ENCODE measurements at places on chromosomes 6 and 20.

DNA sequence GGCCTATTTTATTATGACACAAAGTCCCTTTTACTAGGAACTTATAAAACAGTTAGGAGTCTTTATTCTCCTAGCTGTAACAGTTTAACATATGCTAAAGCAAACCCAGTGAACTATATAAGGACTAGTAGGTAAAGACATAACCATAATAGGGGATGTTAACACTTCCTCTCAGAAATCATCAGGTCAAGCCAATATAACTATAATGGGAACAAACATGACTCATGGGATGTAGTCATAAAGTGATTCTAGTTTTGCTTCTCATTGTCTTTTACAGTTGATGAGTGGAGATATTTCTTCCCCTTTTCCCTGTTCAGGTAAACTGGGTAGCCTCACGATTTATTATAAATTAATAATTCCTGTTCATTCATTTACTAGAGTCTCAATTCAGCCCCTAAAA lies 9.7 kb downstream of the PTCHD4 start:
- DNase-seq, result no peak

GRCh38 chr6:170107606-170108222 lies 183.2 kb downstream of the DLL1 start:
- no peak for DNase-seq

DNA sequence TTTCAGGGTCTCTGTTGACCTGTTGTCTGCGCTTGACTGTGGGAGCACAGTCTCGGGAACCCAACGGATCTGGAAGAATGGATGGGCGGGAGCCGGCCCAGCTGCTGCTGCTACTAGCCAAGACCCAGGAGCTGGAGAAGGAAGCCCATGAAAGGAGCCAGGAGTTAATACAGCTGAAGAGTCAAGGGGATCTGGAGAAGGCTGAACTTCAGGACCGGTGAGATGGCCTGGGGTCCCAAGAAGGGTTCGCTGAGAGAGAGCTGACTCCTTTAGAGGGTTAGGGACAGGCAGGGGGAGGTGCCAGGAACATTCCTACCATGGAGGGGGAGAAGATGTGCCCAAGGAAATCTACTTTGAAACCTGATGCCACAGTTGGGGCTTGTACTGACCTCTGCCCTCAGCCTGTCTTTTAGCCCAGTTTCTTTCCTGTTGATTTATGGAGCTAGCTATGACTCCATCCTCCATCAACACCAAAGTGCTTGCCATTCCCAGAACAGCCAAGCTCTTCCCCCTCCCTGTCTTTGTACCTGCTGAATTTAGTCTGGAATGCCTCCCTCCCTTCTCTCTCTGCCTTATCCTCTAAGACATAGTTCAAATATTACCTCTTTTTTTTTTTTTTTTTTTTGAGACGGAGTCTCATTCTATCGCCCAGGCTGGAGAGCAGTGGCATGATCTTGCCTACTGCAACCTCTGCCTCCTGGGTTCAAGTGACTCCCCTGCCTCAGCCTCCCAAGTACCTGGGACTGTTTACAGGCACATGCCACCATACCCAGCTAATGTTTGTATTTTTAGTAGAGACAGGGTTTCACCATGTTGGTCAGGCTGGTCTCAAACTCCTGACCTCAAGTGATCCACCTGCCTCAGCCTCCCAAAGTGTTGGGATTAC lies 12.2 kb downstream of the CEP250 start:
- DNase-seq, result no peak

DNA sequence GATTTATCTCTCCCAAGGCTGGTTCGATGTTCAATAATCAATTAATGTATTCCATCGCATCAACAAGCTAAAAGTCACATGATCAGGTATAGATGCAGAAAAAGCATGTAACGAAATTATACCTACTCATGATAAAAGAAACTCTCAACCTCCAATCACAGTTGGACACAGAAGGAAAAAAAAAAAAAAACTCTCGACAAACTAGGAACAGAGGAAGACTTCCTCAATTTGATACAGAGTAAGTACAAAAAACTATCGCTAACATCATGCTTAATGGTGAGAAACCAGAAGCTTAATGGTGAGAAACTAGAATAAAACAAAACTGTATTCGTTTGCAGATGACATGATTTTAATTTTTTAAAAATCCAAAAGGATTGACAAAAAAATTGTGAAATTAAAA lies 62.0 kb upstream of the SMIM29 start:
- DNase-seq, result no peak

- DNase-seq, result no peak
Observed at GRCh38 chr6:20217324-20217855, 5.1 kb upstream of the MBOAT1 start.

DNA sequence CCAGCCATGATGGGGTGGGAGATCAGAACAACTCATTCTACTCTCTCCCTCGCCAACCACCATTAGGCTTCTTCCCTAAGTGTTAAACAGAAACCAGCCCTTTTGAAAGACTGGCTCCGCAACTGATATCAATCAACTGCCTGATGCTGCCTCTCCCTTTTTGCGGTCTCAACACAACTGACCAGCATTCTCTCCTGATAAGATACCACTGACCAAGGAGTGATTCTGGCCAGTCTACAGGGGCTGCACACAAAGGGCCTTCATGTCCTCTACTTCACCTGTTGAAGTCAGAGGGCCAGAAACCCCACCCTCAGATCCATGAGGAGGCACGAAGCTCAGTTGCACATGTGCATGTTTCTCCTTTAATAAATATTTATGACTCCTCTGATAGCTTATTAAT lies 145.1 kb downstream of the CD24 start:
- no peak for DNase-seq

DNA sequence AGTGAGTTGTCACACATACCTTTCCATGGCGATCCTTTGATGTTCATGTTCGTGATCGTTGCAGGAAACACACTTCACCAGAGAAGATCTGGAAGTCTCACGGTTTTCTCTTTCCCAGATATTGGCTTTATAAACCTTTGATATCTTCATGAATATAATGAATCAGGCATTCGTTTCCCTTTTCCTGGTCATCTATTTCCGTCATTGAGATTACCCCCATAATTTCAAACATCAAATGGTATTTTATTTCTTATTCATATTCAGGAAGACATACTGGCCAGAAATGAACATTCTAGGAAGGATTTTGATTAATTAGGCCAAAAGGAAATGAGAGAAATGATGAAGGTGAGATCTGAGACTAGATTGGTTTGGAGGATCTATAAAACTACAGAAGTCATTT lies at the start of gene PRL:
Gene PRL (minus strand): TSS at position 101 of the 400 bp plus-strand sequence. CDS start 54 bp downstream, at position 47.
- no peak for DNase-seq

DNA sequence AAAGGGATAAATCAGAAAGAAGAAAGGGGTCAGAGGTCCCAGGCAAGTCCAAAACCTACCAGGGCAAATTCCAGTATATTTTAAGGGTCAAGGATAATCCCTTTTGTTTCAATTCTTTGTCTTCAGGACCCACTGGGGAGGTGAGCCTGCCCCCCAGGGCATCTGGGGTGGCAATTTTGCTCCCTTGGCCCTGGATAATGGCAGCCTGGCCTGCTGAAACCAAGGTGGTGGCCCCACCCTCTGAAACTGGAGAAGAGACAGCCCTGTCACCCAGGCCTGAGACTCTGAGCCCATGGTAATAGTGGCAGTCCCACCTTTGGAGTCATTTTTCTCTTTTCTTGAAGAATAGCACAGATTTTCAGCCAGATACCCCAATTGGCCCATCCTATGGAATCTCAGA lies 118.1 kb downstream of the C6orf58 start:
- DNase-seq, result no peak

- no peak for DNase-seq
Observed at GRCh38 chr6:145761584-145761983, 26.3 kb upstream of the EPM2A start.

GRCh38 chr20:21102603-21103311 lies 3.4 kb downstream of the LINC00237 start:
- DNase-seq, result no peak

- DNase-seq, result no peak
Observed at GRCh38 chr6:138012682-138013081, 94.5 kb downstream of the PERP start.

DNA sequence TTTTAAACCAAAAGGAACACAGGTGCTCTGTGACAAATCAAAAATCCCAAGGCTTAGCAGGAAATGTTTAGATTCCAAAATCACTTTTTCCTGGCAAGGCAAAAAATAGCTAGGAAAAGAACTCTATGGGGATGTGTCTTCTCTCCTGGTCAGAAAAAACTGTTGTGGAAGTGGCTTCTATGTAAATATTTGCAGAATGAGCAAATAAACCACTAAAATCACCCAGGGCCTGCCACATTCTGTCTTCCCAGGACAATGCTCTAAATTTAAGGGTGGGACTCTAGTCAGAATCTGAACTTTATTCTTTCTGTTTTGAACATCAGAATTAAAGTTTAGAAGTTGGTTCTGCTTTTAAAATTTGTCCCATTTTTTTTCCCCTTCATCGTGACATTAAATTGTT lies 29.3 kb downstream of the GCM1 start:
- DNase-seq, result no peak

GRCh38 chr6:104575536-104575935 lies 284.2 kb downstream of the HACE1 start:
- no peak for DNase-seq

DNA sequence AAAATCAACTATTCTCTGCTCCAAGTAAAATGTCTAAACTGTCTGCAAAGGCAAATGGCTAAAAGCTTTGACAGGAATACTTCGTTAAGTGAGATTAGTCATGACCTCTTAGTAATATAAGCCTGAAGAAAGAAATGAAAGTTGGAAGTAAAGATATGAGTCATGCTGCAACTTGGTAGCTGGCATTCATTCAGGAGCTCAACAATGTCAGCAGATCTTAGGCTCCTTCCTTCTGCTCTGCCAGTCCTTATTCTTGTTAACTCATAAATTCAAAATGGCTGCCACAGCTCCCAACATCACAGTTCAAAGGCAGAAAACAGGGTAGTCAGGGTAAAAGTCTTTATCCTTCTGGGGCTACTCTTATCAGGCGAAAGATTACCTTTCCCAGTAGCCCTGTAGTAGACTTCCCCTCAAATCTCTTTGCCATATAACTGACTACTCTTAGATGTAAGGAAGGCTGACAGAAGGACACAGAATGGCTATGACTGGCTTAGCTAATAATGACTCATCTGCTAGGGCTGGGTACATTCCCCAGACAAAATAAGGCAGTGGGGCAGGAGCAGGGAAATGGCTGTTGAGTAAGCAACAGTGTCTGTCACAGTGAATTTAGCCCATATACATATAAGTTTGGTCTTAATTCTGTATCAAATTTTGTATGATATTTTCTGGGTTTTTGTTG lies 24.4 kb upstream of the C6orf62 start:
- DNase-seq, result no peak

- DNase-seq, result no peak
Observed at GRCh38 chr6:160967833-160968232, 23.7 kb upstream of the MAP3K4 start.

DNA sequence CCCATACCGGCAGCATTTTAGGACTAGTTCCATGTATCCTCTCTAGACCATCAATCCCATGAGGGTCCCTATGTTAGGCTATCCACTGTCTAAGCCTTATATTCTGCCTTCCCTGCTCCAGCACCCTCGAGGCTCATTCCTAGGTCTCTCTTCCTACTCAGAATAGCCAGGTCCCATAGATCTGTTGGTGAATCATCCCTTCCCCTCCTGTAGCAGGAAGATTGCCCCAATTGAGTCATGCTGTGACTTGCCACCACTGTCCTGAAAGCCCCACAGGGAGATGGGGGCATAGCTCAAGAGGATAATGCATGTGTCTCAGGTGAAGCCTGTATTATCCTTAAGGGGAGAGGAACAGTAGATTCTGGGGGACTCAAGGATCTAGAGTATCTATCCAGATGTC lies 143.1 kb upstream of the MOCS1 start:
- DNase-seq, result no peak

DNA sequence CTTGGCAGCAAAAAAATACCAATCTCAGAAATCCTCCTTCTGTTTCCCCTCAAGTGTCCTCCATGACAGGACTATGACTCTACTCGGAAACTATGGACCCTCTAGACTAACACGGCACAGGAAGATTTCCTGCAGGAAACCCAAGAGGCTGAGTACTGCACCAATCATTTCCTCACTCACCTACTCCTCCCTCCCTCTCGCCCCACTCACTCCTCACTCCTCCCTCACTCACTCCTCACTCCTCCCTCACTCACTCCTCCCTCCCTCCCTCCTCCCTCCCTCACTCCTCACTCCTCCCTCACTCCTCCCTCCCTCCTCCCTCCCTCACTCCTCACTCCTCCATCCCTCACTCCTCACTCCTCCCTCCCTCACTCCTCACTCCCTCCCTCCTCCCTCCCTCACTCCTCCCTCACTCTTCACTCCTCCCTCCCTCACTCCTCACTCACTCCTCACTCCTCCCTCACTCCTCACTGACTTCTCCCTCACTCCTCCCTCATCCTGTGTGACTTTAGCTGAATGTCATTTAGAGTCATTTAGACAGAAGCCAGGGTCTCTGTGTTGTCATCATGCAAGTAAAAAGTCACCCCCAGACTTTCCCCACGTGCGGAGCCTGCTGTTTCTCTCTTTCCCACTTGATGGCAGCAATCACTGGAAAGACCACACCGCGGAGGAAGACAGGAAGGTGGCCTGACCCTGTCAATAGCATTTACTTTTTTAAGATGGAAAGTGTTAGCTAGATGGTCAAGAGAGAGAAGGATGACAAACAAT lies 226.8 kb upstream of the PDE10A start:
- peak; percentile 21 for DNase-seq

DNA sequence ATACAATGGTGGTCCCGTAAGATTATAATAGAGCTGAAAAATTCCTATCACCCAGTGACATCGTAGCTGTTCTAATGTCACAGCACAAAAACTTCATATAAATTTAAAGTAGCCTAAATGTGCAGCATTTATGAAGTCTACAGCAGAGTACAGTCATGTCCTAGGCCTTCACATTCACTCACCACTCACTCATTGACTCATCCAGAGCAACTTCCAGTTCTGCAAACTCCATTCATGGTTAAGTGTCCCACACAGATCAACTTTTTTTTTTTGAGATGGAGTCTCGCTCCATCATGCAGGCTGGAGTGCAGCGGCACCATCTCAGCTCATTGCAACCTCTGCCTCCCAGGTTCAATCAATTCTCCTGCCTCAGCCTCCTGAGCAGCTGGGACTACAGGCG lies 20.9 kb upstream of the KCNG1 start:
- DNase-seq, result no peak

GRCh38 chr6:149209871-149210775 lies 107.4 kb upstream of the TAB2 start:
- DNase-seq, result no peak

GRCh38 chr20:62171245-62171644 lies 11.6 kb upstream of the MTG2 start:
- no peak for DNase-seq

DNA sequence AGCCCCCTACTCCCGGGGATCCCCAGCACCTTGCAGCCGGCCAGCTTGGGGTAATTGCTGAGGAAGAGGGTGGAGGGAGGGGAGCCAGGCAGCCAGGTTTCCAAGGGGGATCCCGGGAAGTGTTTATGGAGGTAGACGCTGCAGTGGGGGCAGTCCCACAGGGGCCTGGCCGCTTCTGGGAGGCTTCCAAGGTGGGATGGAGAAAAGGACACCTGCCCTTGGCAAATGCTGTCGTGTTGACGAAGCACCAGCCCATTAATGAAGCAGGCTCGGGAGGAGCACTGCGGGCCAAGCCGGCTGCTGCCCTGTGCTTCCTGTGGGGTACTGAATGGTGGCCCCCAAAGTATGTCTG lies 82.4 kb downstream of the TMEM242 start:
- no peak for DNase-seq

- DNase-seq, result no peak
Observed at GRCh38 chr6:108294297-108294726, 542 bp upstream of the AFG1L start.
